ENCODE measurements at places on chromosomes 3 and 15. TPM values are rescaled to one million over a fixed set of nuclear protein-coding genes. Genes with fewer than 3 reads are reported as not detected.

AMT gene
- 42.3 TPM for polyA plus RNA-seq

SLC9C1 gene
- polyA plus RNA-seq: 0.33 TPM

C3orf33 gene
- 12.5 TPM for polyA plus RNA-seq

LRRIQ4 gene
- 0.07 TPM for polyA plus RNA-seq

GRCh38 chr15:28252831-28253230 lies 69.1 kb downstream of the HERC2 start:
- H3K4me3 ChIP-seq: no peak overlapping the region
- no peak overlapping the region for H3K27ac ChIP-seq
- no peak for DNase-seq
- H3K4me1 ChIP-seq: no peaks in the 10 kb centered on the region

GRCh38 chr3:127693336-127693843 lies 20.6 kb downstream of the ABTB1 start:
- H3K27me3 ChIP-seq: no peaks in the 10 kb centered on the region
- no peak for DNase-seq
- no peak overlapping the region for H3K27ac ChIP-seq
- H3K4me3 ChIP-seq: no peak overlapping the region
- H3K36me3 ChIP-seq: peaks cover 15% of the 10 kb centered on the region

GRCh38 chr15:68145706-68146105 lies 59.4 kb downstream of the CALML4 start:
- H3K27ac ChIP-seq: no peak overlapping the region
- peaks cover 11% of the 10 kb centered on the region for H3K36me3 ChIP-seq

- no peak overlapping the region for H3K27ac ChIP-seq
- no peak overlapping the region for H3K4me3 ChIP-seq
- H3K27me3 ChIP-seq: no peaks in the 10 kb centered on the region
- H3K36me3 ChIP-seq: peaks cover 12% of the 10 kb centered on the region
Measured at GRCh38 chr3:139574026-139574947, 34.7 kb upstream of the RBP1 start.

DNA sequence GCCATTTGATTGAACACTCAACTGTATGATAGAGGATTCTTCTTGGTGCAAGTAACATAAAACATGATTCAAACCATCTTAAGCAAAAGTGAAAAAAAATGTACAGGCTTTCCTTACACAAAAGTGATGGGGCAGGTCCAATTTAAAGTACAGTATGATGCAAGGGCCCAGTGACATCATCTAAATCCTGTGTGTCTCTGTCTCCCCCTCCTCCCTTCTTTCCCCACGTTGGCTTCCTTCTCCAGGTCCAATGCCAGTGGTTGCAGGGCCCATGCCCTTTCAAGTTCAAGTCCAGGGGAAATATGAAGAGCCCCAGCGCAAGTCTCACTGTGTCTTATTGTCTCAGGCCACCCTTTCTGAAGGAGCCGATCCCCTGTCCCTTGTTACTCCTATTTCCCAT lies 332.3 kb downstream of the SHQ1 start:
- H3K27ac ChIP-seq: no peak overlapping the region
- no peaks in the 10 kb centered on the region for H3K27me3 ChIP-seq
- H3K4me3 ChIP-seq: no peak overlapping the region
- H3K4me1 ChIP-seq: peaks cover 6% of the 10 kb centered on the region
- no peak for DNase-seq

DNA sequence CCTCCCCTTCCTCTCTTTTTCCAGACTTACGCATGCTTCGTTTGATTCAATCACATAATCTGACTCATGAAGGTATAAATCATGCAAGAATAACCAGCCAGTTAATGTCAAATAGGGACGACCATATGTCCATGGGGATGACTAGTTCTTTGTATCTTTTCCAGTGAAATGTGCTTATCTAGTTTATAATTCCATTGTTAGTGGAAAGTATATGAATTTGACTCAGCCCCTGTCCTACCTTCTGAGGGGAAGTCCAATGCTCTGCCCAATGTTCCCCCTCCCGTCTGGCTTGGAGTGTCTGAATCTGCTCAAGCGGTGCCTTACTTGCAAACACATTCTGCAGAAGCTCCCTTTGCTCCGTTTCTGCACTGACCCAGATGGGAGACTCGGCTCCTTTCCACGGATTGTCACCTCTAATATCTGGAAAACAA lies 55.0 kb upstream of the EPHB3 start:
- DNase-seq: no peak
- H3K4me3 ChIP-seq: no peak overlapping the region
- no peak overlapping the region for H3K27ac ChIP-seq
- H3K27me3 ChIP-seq: peaks cover 38% of the 10 kb centered on the region

DNA sequence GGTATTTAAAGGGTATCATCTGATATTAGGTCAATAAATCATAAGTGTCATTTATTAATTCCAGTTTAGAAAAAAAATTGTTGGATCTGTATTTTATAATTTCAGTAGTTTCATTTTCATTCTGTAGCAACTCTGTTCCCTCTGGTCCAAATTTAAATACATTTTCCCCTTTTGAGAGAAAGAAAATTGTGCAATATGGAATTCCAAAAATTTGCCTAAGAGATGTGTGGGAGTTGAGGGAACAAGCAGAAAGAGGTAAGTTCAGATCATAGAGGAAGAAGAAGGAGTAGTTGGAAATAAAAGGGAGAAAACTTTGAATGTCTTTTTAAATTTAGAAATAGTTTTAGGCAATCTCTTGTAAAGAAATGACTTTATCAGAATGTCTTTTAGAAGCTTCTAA lies 48.9 kb upstream of the MME start:
- H3K27ac ChIP-seq: no peak overlapping the region
- DNase-seq: no peak
- H3K27me3 ChIP-seq: no peaks in the 10 kb centered on the region
- peaks cover 10% of the 10 kb centered on the region for H3K4me1 ChIP-seq

GRCh38 chr3:127339928-127340861 lies 52.3 kb upstream of the PRR20G start:
- H3K4me1 ChIP-seq: no peaks in the 10 kb centered on the region
- peaks cover 58% of the 10 kb centered on the region for H3K27me3 ChIP-seq
- DNase-seq: no peak

DNA sequence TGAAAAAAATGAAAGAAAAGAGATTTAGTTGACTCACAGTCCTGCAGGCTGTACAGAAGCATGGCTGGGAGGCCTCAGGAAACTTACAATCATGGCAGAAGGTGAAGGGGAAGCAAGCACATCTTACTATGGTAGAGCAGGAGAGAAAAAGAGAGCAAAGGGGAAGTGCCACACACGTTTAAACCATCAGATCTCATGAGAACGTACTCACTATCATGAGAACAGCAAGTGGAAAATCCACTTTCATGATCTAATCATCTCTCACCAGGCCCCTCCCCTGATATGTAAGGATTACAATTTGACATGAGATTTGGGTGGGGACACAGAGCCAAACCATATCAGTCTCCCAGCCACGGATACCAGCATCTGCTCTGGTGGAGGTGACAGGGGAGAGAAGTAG lies 50.8 kb upstream of the CPOX start:
- no peak overlapping the region for H3K27ac ChIP-seq
- H3K27me3 ChIP-seq: no peaks in the 10 kb centered on the region
- no peak overlapping the region for H3K4me3 ChIP-seq
- H3K4me1 ChIP-seq: no peaks in the 10 kb centered on the region

GRCh38 chr3:100463646-100464155 lies 28.7 kb upstream of the TMEM45A start:
- no peak overlapping the region for H3K4me3 ChIP-seq
- no peak overlapping the region for H3K27ac ChIP-seq
- no peaks in the 10 kb centered on the region for H3K36me3 ChIP-seq
- no peaks in the 10 kb centered on the region for H3K4me1 ChIP-seq

DNA sequence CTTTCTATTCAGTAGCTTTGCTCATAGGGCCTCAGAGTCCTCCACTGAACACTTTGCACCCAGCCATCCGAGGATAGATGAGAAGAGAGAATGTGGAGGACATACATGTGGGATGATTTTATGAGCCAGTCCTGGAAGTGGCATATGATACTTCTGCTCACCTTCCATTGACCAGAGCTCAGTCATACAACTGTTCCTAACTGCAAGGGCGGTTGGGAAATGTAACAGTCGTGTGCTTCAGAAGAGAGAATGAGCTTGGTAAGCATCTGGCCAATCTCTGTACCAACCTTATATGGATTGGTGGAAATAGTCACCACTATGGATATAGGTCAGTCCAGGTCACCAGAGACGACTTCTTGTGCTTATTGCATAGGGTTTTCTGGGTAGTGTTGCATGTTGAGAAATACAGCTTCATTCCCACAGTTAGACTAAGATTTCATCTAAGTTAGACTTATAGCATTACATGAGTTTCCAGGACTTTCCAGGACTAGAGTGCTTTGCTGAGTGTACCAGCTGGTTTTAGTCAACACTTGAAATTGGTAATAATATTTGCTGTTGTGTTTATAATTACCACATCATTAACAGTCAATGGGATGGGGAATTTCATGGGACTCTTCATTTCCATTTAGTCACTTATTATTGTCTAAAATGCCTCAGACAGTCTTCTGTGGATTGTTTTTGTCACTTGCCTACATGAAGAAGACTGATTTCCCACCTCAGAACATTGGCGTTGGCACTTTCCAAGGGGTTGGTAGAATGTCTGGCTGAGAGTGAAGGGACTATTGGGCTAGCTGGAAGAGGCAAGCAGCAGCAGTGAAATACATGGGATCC lies 214.5 kb upstream of the ROPN1 start:
- H3K4me3 ChIP-seq: no peak overlapping the region
- no peak overlapping the region for H3K27ac ChIP-seq
- no peak for DNase-seq
- no peaks in the 10 kb centered on the region for H3K4me1 ChIP-seq
- no peaks in the 10 kb centered on the region for H3K36me3 ChIP-seq

- H3K4me3 ChIP-seq: no peak overlapping the region
- H3K27me3 ChIP-seq: no peaks in the 10 kb centered on the region
- no peak for DNase-seq
- H3K36me3 ChIP-seq: peaks cover 9% of the 10 kb centered on the region
Measured at GRCh38 chr3:185215873-185216606, 37.8 kb downstream of the EHHADH start.

- DNase-seq: no peak
- no peak overlapping the region for H3K27ac ChIP-seq
- H3K27me3 ChIP-seq: no peaks in the 10 kb centered on the region
- H3K4me1 ChIP-seq: peaks cover 8% of the 10 kb centered on the region
- no peak overlapping the region for H3K4me3 ChIP-seq
- no peaks in the 10 kb centered on the region for H3K36me3 ChIP-seq
Measured at GRCh38 chr3:15361494-15362214, 29.3 kb upstream of the SH3BP5 start.

DNA sequence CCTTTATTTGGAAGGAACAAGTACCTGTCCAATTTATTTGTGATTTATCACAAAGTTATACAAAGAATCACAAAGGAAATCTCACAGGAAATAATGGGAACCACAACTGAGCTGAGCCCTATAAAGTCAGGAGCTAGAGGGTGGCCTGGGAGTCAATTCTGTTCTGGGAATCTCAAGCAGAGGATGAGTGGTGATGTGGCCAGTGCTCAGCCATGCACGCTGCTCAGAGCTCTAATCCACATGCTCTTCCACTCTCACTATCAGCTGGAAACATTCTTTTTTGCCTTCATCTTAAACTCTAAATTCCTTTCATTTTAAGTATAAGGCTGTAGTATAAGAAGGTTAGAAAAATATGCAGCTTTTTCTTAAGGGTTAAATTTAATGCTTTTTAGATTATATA lies 36.6 kb downstream of the UACA start:
- no peaks in the 10 kb centered on the region for H3K36me3 ChIP-seq
- no peaks in the 10 kb centered on the region for H3K27me3 ChIP-seq
- H3K27ac ChIP-seq: no peak overlapping the region
- no peak overlapping the region for H3K4me3 ChIP-seq
- H3K4me1 ChIP-seq: peaks cover 2% of the 10 kb centered on the region
- DNase-seq: no peak

DNA sequence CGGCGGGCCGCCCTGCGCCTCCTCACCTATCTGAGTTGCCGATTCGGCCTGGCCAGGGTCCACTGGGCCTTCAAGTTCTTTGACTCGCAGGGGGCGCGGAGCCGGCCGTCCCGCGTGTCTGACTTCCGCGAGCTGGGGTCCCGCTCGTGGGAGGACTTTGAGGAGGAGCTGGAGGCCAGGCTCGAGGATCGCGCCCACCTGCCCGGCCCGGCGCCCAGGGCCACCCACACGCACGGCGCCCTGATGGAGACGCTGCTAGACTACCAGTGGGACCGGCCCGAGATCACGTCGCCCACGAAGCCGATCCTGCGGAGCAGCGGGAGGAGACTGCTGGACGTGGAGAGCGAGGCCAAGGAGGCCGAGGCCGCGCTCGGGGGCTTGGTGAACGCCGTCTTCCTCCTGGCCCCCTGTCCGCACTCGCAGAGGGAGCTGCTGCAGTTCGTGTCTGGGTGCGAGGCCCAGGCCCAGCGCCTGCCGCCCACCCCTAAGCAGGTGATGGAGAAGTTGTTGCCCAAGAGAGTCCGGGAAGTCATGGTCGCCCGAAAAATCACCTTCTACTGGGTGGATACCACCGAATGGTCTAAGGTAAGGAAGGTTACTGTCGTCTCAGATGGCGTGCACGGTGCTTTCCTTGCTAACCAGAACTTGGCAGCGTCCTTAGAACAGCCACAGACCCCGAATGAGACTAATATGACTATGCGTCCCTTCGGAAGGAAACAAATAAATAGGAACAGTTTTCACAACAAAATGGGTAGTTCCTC lies 567 bp downstream of the TICRR start:
- H3K36me3 ChIP-seq: no peaks in the 10 kb centered on the region
- H3K27me3 ChIP-seq: peaks cover 4% of the 10 kb centered on the region
- DNase-seq: peak; percentile 32
- no peaks in the 10 kb centered on the region for H3K4me1 ChIP-seq
- no peak overlapping the region for H3K27ac ChIP-seq
- peak overlapping the region; percentile 46 for H3K4me3 ChIP-seq

DNA sequence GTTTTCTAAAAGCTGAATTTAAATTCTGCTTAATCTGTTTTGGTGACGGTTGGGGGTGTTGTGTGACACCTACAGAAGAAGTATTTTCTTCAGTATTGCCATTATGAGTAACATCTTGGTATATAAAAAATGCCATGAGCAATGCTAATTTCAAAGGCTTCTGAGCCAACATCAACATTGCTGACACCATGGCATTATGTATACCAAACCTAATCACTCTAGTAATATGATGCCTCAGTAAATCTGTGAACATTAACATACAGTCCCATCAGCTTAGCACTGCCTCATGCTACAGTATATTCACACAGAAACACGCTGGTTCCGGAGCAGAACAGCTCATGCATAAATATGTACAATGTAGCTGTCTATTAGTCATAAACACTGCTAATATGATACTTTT lies 75.8 kb downstream of the ZPLD1 start:
- DNase-seq: no peak
- H3K27ac ChIP-seq: no peak overlapping the region
- H3K4me3 ChIP-seq: no peak overlapping the region
- H3K4me1 ChIP-seq: no peaks in the 10 kb centered on the region
- H3K27me3 ChIP-seq: no peaks in the 10 kb centered on the region

DNA sequence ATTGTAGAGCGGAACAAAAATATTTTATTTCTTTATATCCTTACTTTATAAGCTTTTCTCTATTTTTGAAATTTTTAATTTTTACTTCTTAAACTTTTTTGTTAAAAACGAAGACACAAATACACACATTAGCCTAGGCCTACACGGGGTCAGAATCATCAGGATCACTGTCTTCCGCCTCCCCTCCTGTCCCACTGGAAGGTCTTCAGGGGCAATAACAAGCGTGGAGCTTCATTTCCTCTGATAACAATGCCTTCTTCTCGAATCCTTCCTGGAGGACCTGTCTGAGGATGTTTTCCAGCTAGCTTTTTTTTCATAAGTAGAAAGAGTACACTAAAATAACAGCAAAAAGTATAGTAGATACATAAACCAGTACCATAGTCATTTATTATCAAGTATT lies 77.7 kb upstream of the DGKG start:
- no peaks in the 10 kb centered on the region for H3K36me3 ChIP-seq
- H3K4me3 ChIP-seq: no peak overlapping the region
- H3K27me3 ChIP-seq: no peaks in the 10 kb centered on the region
